HT1080 (cell line): ENCODE measurements at places on chromosomes 13 and 19. TPM values are rescaled to one million over a fixed set of nuclear protein-coding genes. Genes with fewer than 3 reads are reported as not detected.

OR7C2 gene
- not detected in 2 replicates for total RNA-seq

CGB8 gene
- total RNA-seq, result 5.8 and 11.3 TPM in 2 replicates

KCNJ14 gene
- 0.40 and 0.79 TPM in 2 replicates for total RNA-seq

RDH8 gene
- total RNA-seq, result not detected in 2 replicates

TNNI3 gene
- total RNA-seq, result not detected in 2 replicates

ZNF557 gene
- total RNA-seq, result 8.2 and 8.5 TPM in 2 replicates

RAP2A gene
- 22.6 and 27.8 TPM in 2 replicates for total RNA-seq

SDHAF1 gene
- 18.0 and 22.9 TPM in 2 replicates for total RNA-seq

ATXN8OS gene
- not detected in 2 replicates for total RNA-seq

ZNF726 gene
- 8.7 and 8.8 TPM in 2 replicates for total RNA-seq

MBD3L2 gene
- total RNA-seq, result not detected in 2 replicates

NLRP11 gene
- total RNA-seq, result 0.03 and 0.13 TPM in 2 replicates

ZNF600 gene
- 0.17 and 0.50 TPM in 2 replicates for total RNA-seq

CCDC194 gene
- total RNA-seq, result not detected in 2 replicates

CGB5 gene
- total RNA-seq, result 0.16 and 0.67 TPM in 2 replicates

DCT gene
- 2.2 and 3.2 TPM in 2 replicates for total RNA-seq

C1QTNF9B gene
- 0.72 and 0.84 TPM in 2 replicates for total RNA-seq

ACER1 gene
- total RNA-seq, result not detected in 2 replicates
